ENCODE measurements at places on chromosomes 4 and X.

DNA sequence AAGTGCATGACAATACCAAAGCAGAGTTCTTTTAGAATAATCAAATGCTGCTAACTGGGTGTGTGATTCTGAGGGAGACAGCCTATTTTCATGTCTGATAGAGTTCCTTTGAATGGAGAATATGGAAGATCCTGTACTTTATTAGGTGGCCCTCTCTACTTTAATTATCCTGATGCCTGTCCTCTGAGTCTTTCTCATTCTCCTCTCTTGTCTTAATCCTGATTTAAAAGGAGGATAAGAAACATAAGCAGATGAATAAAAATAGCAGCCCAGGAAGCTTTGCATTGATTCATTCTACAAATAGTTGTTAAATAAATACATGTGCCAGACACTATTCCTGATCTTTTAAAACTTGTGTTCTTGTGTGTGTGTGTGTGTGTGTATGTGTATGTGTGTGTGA, 387.3 kb downstream of the SPRY1 start:
- DNase-seq, result no peak

- no peak for DNase-seq
Observed at GRCh38 chrX:20432048-20432447, 165.3 kb upstream of the RPS6KA3 start.

DNA sequence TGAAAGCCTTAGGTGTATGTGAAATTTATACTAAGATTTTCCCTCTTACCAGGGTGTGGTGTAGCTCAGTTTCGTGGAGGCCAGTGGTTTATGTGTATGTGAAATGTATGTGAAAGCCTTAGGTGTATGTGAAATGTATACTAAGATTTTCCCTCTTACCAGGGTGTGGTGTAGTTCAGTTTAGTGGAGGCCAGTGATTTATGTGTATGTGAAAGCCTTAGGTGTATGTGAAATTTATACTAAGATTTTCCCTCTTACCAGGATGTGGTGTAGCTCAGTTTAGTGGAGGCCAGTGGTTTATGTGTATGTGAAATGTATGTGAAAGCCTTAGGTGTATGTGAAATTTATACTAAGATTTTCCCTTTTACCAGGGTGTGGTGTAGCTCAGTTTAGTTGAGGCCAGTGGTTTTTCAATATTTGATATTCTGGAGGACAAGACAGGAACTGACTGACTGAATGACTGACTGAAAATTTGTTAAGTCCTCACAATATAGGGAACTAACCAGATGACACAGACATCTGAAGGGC, 143.7 kb downstream of the NEXMIF start:
- no peak for DNase-seq

- no peak for DNase-seq
Observed at GRCh38 chr4:143347484-143348111, 10.9 kb downstream of the GAB1 start.

DNA sequence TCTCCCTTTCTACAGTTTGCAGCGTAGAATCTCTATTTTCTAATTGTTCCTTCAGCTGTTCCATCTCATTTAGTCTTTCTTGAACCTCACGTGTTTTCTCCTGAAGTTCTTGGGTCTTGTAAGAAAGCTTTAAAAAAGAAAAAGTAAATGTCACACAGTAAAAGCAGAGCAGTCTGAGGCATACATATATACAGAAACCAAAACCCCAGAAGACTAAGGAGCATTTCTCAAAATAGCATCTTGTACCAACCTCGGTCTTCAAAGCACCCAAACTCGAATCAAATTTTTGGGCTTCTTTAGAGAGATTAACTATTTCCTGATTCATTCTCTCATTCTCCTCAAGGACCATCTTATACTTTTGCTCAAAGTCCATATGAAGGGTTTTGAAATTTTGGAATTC, 39.4 kb downstream of the CENPE start:
- DNase-seq, result no peak

- peak; percentile 12 for DNase-seq
Observed at GRCh38 chr4:124899997-124900396, 187.5 kb upstream of the ANKRD50 start.

GRCh38 chrX:27444093-27444908, 18.8 kb downstream of the PPP4R3C start:
- no peak for DNase-seq

- DNase-seq, result peak; percentile 62
Observed at GRCh38 chr4:53962516-53963225, 101.7 kb downstream of the CHIC2 start.

GRCh38 chrX:39813631-39814277, 284.0 kb downstream of the BCOR start:
- DNase-seq, result no peak

DNA sequence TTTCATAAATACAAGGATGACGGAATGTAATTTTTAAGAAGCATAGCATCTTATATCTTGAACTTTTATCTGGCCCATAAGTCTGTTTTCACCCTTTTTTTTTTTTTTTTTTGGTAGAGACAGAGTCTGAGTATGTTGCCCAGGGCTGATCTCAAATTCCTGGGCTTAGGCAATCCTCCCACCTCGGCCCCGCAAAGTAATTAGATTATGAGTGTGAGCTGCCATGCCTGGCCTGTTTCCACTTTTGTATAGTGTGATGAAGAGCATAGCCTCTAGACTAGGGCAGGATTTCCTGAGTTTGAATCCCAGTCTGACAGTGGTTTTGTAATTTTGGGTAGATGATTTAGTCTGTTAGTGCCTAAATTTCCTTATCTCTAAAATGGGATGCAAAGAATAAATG, 11.0 kb downstream of the STIM2 start:
- no peak for DNase-seq

- no peak for DNase-seq
Observed at GRCh38 chr4:53196882-53197771, 168.7 kb downstream of the SCFD2 start.

GRCh38 chr4:147494301-147494700, 13.4 kb downstream of the EDNRA start:
- DNase-seq, result no peak

DNA sequence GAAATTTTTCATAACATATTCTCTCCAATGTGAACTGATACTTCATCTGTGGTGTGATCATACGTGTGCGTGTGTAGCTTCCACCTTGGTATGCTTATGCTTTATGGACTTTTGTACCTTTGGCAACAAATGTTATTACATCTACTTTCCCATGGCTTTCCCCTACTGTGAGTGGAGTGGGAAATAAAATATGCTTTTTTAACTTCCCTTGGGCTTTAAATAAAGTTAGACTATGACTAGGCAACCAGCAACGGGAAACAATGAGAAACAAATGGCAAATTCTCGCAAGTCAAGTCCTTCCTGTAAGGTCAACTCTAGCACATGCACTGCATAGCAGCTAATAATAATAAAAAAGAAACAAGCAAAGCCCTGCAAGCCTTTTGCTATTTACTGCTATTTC, 205.0 kb upstream of the PDE5A start:
- no peak for DNase-seq

- DNase-seq, result no peak
Observed at GRCh38 chrX:71095033-71095432, 618 bp upstream of the FOXO4 start.

DNA sequence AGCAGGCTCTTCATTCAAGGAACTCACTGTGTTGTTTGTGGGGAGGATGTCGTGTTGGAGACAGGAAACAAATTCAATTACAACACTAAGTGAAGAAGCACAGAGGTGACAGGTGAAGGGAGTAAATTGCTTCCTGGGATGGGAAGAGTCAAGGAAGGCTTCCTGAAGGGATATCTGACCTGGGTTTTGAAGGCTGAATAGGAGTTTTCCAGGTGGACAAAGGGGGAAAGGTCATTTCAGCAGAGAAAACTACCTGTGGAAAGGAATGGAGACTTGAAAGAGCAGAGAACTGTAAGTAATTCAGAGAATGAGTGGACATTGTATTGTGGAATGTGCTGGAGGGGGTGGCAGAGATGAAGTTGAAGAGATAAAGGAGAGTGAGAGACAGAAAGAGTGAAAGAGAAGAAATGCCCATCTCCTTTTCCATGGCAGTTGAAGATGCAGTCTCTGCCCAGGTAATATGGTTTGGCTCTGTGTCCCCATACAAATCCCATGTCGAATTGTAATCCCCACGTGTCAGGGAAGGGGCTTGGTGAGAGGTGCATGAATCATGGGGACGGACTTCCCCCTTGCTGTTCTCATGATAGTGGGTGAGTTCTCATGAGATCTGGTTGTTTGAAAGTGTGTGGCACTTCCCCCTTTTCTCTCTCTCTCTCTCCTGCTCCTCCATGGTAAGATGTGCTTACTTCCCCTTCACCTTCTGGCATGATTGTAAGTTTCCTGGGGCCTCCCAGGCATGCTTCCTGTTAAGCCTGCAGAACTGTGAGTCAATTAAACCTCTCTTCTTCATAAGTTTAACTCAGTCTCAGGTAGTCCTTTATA, 205.7 kb upstream of the BCOR start:
- no peak for DNase-seq

DNA sequence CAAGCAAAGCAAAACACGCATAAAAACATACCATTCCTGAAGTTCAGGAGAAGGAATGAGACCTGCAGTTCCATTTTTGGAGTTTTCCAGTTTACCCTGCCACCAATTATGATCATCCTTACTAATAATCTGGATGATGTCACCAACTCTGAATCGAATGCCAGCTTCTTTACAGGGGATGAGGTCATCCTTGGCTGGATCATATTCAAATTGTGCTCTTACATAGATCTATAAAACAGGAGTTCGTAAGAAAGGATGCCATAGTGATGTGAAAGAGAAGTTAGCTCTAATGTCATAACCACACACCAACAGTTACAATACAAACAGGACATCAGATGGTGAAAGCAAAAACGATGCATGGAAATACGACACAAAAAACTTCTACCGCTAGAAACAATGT, 106.5 kb downstream of the NYX start:
- no peak for DNase-seq

DNA sequence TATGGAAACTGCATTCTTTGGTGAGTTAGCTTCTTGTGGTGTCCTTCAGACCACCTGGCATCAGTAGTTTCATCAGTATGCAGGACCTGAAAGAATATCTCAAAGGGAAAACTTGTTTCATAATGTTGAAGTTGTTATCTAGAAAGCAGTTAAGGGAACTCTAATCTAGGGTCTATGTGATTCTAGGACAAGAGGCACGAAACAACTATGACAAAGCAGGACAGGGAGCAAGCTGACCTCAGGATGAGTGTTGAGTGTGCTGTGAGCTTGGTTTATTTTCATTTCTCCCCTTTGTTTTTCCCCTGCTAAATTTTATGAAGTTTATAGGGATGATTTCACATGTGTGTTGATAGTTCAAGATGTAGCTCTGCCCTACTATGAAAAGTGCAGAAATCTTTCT, 65.7 kb downstream of the MXRA5 start:
- DNase-seq, result no peak

GRCh38 chrX:8971116-8971515, 62.8 kb downstream of the FAM9B start:
- DNase-seq, result no peak

- peak; percentile 12 for DNase-seq
Observed at GRCh38 chr4:189792924-189793618, 147.6 kb upstream of the FRG1 start.

- DNase-seq, result peak; percentile 84
Observed at GRCh38 chr4:125187226-125188176, 127.3 kb upstream of the FAT4 start.

DNA sequence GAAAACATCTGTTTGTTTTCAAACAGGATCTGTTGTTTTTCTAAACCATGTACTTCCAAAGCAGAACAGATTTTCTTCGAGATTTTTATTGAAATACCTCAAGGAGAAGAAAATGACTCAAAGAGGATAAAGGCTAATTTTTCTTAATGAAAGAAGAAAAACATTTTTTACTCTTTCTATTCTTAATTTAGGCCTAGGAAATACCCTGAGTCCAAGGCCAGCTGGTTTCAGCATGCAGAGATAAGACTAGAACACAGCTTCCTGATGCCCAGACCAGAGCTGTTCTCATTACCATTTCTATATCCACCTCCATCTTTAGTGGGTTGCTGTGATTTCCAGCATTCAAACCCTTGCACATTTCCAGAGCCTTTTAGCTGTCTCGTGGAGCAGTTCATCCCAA, 18.3 kb downstream of the GAB1 start:
- no peak for DNase-seq

DNA sequence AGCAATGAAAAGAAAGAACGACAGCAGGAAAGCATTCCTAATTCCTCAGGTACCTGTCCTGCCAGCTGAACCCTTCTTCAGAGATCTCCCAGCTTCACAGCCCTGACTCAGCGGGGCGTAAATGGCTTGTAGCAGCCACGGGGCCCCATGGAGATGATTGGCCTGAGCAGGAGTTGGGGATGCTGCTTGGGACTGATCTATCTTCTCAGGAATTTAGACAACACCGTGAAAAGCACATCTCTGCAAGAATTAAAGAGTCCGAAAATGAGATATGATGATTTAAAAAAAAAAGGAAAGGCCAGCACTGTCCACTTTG, 22.5 kb upstream of the SLC25A4 start:
- no peak for DNase-seq

DNA sequence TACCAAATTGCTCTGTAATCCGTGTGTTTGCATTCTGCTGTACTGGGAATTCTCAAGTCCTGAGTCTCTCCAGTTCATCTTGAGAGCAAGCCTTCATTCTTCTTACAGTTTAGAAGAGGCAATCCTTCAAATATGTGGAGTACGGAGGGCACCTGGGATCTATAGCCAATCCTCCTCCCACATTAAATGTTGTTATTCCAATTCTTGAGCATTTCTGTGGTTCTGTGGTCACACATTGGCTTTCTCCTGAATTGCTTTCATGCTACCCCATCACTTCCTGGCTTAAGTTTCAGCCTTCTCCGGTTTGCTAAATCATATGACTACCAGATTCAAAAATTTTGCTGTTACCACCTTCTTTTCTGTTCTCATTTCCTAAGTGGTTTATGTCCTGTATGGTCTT, 611.1 kb downstream of the PCDH19 start:
- no peak for DNase-seq

DNA sequence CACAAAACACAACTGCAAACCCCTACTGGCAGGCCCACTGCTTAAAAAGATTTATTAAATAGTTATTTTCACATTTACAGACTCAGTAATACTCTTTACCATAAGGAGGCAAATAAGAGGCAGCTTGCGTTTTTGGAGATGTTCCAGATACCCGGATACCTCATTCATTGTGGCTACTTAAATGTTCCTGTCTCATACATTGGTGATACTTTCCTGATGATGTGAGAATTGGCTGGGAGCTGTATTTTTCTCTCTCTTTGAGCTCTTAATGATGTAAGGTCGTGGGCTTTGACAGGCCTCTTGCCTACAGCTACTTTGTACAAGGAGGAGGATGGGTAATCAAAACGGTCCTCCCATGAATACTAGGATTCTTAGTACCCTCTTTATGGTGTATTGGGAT, 101.5 kb downstream of the AKAP4 start:
- no peak for DNase-seq

DNA sequence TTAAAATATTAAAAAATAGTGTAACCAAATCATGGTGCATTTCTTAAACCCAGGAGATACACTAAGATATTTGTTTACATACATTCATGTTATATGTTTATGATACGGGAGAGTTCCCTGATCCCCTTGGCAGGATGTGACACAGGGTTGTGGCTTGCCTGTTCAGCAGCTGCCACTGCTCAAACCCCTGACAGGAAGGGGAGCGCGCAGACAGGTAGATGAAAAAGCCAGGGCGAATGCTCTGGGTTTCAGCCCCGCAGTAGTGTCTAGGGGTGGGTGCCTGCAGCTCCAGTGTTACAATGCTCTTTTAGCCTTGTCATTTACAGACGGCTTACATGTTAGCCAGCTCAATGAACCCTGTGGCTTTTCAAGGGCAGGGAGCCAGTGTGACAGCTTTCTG, 1343.8 kb upstream of the IGFBP7 start:
- DNase-seq, result no peak
